IMR-90 (cell line): ENCODE measurements at places on chromosomes 3 and 15. TPM values are rescaled to one million over a fixed set of nuclear protein-coding genes. Genes with fewer than 3 reads are reported as not detected.
A peak's percentile ranks its signal among the peaks of the same experiment; 100 is the strongest.

SLC22A14 gene
- total RNA-seq, result under 0.01 TPM in 1 of 2 replicates, not detected in the other

CACNA2D2 gene
- total RNA-seq, result not detected in 2 replicates

OIP5 gene
- total RNA-seq, result 4.1 and 7.5 TPM in 2 replicates

FETUB gene
- total RNA-seq, result not detected in 2 replicates

MEX3B gene
- 3.6 and 6.7 TPM in 2 replicates for total RNA-seq

POTEB gene
- total RNA-seq, result not detected in 2 replicates

GRCh38 chr15:76840830-76841460 is 64.2 kb downstream of the SCAPER start:
- peak; percentile 64 for DNase-seq
- H3K36me3 ChIP-seq, result no peaks in the 10 kb centered on the region
- H3K4me3 ChIP-seq, result no peak overlapping the region
- H3K27ac ChIP-seq, result no peak overlapping the region
- no peaks in the 10 kb centered on the region for H3K4me1 ChIP-seq
- no peaks in the 10 kb centered on the region for H3K27me3 ChIP-seq

- H3K36me3 ChIP-seq, result no peaks in the 10 kb centered on the region
- H3K4me3 ChIP-seq, result no peak overlapping the region
- peak; percentile 85 for DNase-seq
These were observed 10.6 kb downstream of the CCR9 start for GRCh38 chr3:45896956-45897355.

GRCh38 chr3:188486126-188486525 is 332.2 kb downstream of the LPP start:
- DNase-seq, result peak; percentile 59
- H3K27me3 ChIP-seq, result no peaks in the 10 kb centered on the region
- H3K27ac ChIP-seq, result no peak overlapping the region
- peaks cover 18% of the 10 kb centered on the region for H3K4me1 ChIP-seq

- DNase-seq, result no peak
- no peaks in the 10 kb centered on the region for H3K36me3 ChIP-seq
- no peak overlapping the region for H3K27ac ChIP-seq
- no peaks in the 10 kb centered on the region for H3K4me1 ChIP-seq
- no peak overlapping the region for H3K4me3 ChIP-seq
These were observed 174.7 kb upstream of the SLC24A5 start for GRCh38 chr15:47945872-47946650.

DNA sequence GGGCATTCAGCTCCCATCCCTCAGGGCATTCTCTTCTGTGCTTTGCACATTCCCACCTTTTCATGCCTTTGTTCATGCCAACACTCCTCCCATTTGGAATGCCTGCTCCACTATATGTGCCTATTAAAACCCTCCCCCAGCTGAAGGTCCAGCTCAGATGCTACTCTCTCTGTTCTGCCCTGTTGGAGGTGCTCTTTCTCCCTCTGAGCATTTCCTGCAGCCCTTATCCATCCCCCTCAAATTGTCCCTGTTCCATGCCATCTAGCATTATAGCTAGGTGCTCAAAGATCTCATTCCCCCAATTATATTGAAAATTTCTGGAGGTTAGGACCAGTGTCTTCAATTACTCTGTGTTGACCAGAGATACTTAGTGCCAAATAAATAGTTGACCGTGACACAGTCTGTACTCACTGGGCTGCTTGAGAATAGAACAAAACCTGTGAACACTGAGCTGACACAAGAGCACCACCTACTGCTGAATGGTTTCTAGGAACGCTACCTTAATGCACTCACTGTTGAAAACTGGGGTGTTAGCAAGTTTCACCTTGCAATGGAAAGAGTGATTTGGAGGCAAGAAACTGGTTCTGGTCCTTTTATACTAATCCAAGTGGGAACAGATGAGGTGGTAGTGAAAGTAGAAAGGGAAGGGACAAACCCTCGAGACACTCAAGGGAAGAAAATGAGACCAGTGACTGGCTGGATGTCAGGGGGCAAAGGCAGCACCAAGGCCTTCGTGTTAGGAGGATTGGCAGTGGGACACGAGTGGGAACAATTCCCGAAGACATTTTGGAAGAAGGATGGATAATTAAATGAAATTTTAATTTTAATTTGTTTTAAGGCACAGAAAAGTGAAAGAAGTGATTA is 289.8 kb upstream of the ROPN1 start:
- H3K4me3 ChIP-seq, result no peak overlapping the region
- H3K36me3 ChIP-seq, result no peaks in the 10 kb centered on the region
- H3K4me1 ChIP-seq, result no peaks in the 10 kb centered on the region; the same call in 1 of the 2 replicates

DNA sequence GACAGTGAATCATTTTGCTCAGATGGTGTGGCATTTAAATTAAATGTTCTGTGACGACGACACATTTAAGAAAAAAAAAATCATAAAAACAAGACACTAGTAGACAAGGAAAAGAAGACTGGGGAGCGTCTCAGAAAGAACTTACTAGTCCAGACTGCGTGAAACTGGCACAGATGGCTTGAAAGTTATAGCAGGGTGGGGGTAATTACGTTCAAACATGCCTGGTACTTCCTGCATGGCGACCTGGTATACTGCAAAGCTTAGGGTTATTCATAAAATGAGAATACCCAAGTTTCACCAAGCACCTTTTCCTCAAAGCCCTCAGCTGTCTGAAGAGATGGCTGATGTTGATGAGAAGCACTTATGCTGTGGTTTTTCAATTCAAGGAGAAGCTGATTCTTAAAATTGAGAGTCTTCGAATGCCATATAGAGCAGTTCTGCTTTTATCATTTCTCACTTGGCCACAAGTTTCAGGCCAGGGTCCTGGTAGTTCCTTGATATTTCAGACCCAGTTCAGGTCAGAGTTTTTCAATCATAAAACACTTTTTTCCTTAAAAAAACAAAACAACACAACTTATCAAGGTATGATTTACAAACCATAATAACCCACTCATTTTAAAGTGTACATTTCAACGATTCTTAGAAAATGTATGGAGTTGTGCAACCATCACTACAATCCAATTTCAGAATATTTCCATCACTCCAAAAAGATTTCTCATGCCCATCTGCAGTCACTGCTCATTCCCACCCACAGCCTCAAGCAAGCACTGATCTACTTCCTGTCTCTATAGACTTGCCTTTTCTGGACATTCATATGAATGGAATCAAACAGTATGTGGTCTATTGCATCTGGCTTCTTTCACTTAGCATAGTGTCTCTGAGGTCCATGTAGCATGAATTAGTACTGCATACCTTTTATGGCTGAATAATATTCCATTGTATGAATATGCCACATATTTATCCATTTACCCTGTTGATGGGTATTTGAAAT is 24.7 kb downstream of the PCOLCE2 start:
- H3K4me1 ChIP-seq, result no peaks in the 10 kb centered on the region
- DNase-seq, result no peak
- no peak overlapping the region for H3K4me3 ChIP-seq
- no peaks in the 10 kb centered on the region for H3K36me3 ChIP-seq

DNA sequence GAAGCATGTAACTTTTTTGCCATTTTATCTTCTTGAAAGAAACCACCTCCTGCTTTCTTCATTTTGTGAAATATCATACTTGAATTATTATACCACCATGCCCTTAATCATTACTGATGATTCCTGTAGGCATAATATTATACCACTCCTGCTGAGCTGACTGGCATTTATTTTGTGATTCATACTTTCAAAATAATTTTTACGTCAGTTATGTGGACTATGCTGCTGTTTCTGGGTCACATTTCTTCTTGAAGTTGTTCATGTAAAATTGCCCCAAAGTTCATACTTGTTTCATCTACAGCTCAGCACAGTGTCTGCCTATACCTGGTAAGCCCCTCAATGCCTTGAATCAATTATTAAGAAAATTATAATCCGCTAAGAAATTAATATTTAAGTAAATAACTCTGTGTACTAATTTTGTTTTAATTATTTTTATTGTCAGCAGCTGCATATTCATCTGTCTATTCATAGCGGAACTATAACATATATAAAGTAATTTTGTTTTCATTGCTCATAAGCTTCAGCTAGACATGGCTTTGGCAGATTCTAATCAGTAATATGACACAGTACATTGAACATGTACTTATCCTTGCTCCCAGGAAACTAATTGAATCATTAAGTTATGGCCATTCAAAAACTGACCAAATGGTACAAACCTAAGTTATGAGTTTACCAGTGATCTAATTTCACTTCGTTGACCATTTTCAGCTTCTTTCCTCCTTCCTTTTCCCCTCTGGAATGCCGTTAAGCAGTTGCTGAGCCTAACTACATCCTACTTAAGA is 160.0 kb downstream of the NAALADL2 start:
- peaks cover 6% of the 10 kb centered on the region; the same call in 1 of the 2 replicates for H3K4me1 ChIP-seq
- no peak overlapping the region for H3K4me3 ChIP-seq
- no peaks in the 10 kb centered on the region for H3K27me3 ChIP-seq
- DNase-seq, result no peak
- H3K36me3 ChIP-seq, result no peaks in the 10 kb centered on the region
- no peak overlapping the region for H3K27ac ChIP-seq

- H3K36me3 ChIP-seq, result no peaks in the 10 kb centered on the region
- DNase-seq, result peak; percentile 69
- no peak overlapping the region for H3K27ac ChIP-seq
- H3K4me3 ChIP-seq, result no peak overlapping the region
These were observed 54.0 kb upstream of the DLG1 start for GRCh38 chr3:197352382-197352781.

DNA sequence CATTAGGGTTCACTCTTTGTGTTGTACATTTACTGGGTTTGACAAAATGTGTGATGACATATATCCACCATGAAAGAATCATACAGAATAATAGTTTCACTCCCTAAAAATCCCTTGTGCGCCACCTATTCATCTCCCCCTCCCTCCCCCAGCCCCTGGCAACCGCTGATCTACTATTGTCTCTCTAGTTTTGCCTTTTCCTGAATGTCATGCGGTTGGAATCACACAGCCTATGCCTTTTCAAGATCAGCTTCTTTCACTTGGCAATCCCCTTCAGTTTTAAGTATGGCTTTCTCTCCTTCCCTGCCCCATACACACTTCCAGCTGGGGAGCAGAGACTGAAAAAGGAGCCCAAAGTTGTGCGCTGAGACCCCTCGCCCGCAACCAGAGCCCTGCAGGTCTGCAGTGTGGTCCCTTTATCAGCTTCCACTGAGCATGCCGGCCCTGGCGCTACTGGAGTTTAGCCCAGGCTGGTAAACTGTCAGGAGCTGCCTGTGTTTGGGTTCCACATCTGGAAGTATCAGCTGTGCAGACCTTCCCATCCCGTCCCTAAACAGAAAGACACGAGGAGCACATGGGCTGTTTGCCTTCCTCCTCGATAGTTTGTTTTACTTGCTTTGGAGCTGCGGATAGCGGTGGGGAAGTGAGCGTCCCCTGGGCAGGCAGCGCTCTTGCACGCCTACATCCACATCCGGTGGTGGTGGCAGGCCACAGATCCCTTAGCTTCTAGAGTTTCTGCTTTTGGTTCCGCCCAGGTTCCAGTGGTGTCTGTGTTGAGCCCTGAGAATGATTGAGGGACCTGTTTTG is 12.3 kb downstream of the BOC start:
- H3K36me3 ChIP-seq, result peaks cover 20% of the 10 kb centered on the region
- H3K4me1 ChIP-seq, result peaks cover 13% of the 10 kb centered on the region
- no peak overlapping the region for H3K4me3 ChIP-seq
- H3K27ac ChIP-seq, result no peak overlapping the region
- no peak for DNase-seq
- H3K27me3 ChIP-seq, result no peaks in the 10 kb centered on the region

- no peak for DNase-seq
- peaks cover 10% of the 10 kb centered on the region for H3K4me1 ChIP-seq
- peaks cover 8% of the 10 kb centered on the region; the same call in 1 of the 2 replicates for H3K36me3 ChIP-seq
- no peak overlapping the region for H3K27ac ChIP-seq
- H3K27me3 ChIP-seq, result no peaks in the 10 kb centered on the region
These were observed 4.4 kb downstream of the ARHGAP31 start for GRCh38 chr3:119298565-119298941.

GRCh38 chr15:67127965-67128364 is 62.6 kb downstream of the SMAD3 start:
- no peak overlapping the region for H3K4me3 ChIP-seq
- peak overlapping the region; percentile 99 for H3K27ac ChIP-seq
- H3K4me1 ChIP-seq, result peaks cover 70% of the 10 kb centered on the region
